ENCODE measurements at places on chromosomes 7 and 10.

DNA sequence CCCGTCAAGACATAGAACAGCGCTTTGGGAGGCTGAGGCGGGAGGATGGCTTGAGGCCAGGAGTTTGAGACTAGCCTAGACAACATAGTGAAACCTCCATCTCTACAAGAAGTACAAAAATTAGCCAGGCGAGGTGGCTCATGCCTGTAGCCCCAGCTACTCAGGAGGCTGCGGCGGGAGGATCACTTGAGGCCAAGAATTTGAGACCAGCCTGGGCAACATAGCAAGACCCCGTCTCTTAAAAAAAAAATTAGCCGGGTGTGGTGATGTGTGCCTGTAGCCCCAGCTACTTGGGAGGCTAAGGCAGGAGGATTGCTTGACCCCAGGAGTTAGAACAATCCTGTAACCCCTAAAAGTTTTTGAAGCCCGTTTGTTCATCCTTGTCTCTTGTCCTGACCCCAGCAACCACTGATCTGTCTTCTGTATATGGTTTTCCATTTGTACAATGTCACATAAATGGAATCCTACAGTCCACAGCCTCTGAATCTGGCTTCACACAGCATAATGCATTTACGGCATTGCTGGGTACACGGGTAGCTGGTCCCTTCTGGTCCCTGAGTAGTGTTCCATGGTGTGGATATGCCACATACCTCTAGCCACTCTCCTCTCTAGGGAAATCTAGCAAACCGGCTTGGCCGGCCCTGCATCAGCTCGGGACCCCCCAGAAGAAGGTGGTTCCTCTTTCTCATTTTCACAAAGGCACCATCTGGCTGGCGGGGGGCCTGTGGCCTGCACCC, 8.4 kb downstream of the GTF2IRD1 start:
- no peak for DNase-seq

DNA sequence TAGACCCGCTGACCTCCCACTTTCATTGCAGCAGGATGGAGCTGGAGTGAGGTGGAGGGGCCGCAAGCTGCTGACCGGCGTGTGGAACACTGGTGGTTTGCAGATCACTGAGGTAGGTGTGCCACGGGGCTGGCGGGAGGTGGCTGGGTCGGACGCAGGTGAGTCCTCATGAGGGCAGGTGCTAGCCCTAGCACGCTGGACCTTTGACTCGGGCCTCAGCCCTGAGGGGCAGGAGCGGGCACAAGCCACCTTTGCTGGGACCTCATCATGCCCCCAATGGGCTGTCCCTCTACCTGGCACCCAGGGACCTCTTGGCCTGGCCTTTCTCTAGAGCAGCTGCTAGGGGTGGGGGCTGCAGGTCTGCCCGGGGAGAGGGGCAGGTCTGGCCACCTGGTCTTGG, 93.3 kb downstream of the ZMIZ1 start:
- DNase-seq, result no peak

DNA sequence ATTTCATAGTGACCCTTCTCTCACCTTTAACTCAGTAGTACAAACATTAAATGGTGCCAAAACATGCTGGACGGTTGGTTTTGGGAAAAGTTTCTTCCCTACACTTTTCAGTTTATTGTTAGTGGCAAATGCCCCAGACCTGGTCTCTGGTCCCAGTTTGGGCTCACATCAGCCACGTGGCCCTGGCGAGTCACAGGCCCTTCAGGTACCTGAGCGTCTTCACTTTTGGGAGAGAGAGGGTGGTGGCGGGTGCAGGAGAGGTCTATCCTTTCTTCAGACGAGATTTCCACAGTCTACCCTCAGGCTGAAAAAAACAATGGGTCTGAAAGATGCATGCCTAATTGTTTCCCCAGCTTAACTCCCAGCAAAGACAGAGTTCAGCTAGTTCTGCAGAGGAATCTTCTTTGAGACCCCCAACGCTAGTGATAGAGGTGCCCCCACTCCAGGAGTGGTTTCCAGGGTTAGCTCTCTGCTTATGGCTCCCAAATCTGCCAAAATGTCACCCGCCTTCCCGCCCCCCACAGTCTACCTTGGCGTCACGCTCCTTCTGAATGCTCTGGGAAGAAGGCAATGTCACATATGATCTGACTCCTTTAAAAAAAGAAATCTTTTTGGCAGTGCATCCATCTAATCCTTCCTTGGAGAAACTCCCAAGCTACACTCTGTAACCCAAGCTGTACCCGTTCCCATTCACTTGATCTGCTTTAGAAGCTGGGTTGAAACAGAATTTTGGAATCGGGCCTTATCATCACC, 384.8 kb upstream of the FOXK1 start:
- DNase-seq, result no peak

DNA sequence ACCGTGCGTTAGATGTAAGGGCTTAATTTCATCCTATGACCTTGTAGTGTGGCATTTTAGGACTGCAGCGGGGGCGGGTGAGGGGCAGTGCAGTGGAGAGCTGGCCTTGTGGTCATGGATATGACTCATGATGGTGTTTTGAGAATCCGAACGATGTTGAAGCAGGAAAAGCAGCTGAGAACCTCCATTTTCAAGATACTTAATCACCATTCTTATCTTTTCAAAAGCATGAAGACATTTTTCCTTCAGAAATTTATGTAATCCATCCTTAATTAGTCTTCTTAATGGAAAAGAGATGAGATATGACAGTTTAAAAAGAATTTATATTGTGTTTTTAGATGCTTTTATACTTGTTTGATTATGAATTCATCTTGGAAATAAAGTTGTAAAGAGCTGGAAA, 9.6 kb downstream of the ATP5F1C start:
- DNase-seq, result peak; percentile 84

- DNase-seq, result no peak
These were observed 73.3 kb downstream of the LSM5 start for GRCh38 chr7:32416846-32417245.

DNA sequence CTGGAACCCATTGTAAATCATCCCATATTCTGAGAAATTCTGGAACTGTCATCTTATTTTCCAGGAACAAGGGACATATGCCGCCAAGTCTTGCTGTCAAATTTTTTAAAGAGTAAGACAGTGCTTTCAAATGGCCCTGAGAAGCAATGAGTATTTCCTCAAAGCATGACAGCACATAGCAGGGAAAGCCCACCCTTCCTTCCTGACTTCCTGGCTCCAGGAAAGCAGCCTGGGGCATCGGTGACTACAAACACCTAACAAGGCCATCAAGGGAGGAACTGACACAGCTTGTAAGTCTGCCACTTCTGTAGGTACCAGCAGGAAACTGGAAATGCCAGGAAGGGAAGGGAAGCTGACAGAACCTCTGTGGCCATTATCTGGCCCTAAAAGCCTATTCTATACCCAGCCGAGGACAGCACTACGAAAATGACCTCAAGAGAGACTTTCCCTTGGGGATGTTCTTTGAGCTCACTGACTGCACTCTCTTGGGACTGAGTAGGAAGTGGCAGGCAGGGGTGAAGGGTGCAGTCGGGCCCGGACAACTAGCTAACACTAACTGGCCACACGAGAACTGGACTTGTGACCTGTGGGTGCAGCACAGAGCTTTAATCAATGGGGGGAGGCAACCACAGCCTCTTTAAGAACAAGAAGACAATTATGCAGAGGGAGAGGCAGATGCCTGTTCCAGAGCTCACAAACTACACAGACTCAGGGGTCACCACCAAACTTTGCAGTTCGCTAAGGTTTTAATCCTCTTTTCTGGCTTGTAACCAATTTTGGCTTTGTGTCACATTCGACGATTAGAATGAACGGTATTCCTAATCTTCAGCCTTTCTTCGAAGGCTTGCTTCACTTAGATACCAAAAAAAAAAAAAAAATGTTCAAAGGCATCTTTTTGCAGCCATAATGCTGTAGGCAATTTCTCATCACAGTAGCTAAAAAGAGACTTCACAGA, 52.0 kb downstream of the GRB10 start:
- no peak for DNase-seq

DNA sequence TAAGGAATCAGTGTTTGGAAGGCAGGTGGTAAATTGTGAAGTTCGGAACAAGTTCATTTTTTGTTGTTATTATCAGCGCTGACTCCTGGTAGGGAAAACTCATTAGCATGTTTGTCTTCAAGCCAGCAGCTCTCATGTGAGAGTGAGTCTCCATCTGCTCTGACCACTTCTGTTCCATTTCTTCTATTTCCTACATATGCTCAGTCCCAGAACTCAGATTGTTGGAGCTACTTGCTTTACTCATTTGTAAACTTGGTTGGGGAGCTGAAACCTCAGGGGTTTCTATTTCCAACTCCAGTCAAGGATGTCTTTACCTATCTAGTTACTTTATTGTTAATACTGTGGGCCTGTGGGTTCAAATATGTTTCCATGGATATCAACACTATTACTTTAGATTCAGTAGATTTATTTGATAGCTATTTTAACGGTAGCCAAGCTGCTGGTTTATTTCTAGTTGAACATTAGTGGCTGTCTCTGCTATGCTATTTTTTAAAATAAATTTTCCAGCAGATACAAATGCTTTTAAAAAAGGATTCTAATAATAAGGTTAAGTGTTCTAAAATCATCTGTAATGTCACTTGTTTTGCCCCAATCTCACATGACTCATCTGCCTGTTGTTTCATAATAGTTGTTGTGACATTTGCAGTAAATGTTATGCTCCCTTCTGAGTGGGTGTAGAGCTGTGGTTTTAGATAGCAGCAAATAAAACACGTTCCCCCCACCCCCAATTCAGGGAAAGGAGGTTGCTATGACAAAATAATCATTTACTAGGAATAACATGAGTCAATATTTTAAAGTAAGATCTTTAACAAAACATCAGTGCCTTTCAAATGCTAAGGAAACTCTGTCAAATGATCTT, 143.3 kb downstream of the HDAC9 start:
- peak; percentile 74 for DNase-seq

DNA sequence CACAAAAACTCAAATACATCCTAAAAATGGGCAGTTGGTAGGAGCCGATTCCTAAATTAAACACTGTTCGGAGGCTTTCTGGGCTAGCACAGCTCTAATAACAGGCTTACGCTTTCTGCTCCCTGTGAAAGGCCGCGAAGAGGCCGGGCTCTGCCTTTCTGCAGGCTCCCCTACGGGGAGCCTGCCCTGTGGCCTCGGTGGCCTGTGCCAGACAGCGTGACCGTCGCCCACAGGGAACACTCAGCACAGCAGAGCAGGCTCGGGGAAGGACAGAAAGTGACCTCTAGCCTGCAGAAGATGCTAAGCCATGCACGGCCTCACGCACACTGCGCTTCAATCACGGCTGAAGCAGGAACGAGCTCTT, 64.2 kb downstream of the DIP2C start:
- no peak for DNase-seq

DNA sequence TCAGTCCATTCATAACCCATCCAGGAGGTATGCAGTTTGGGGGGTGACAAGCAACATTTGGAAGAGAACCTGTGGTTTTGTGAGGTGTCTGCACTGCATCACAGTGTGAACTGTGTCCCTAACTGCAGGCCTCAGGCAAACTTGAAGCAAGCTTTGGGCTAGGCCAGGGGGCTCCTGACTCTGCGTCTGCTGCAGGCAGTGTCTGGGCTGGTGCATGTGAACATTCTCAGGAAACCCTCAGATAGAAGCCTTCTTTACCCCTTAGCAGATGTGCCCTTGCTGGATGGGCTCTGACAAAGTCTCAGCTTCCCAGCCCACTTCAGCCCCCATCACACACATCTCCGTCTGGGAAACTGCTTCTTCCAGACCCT, 61.0 kb downstream of the VIPR2 start:
- DNase-seq, result no peak

- DNase-seq, result no peak
These were observed 6.1 kb upstream of the RAB11FIP2 start for GRCh38 chr10:118052816-118053215.

DNA sequence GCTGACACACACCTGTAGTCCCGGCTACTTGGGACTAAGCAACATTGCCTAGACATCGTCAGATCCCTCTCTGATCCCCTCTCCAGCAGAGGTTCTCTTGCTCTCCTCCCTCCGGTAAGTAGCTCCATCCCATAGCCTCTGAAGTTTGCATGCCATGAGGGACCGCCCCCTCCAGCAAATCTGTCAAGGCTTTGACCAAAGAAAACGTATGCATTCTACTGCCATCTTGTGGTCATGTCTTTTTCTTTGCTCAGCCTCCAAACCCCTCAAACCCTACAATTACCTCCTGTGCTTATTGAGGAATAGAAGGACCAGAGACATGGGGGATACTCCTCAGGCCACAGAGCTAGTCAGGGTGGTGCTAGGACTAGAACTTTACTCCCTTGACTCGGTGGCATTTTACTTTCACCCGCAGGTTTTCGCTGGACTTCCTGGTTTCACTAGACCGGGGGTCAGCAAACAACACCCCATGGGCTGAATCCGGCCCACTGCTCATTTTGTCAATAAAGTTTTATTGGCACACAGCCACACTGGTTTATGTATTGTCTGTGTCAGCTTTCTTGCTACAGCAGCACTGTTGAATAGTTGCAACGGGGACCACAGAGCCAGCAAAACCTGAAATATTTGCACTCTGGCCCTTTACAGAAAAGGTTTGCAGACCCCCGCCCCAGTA, 202.6 kb upstream of the FOXK1 start:
- no peak for DNase-seq

DNA sequence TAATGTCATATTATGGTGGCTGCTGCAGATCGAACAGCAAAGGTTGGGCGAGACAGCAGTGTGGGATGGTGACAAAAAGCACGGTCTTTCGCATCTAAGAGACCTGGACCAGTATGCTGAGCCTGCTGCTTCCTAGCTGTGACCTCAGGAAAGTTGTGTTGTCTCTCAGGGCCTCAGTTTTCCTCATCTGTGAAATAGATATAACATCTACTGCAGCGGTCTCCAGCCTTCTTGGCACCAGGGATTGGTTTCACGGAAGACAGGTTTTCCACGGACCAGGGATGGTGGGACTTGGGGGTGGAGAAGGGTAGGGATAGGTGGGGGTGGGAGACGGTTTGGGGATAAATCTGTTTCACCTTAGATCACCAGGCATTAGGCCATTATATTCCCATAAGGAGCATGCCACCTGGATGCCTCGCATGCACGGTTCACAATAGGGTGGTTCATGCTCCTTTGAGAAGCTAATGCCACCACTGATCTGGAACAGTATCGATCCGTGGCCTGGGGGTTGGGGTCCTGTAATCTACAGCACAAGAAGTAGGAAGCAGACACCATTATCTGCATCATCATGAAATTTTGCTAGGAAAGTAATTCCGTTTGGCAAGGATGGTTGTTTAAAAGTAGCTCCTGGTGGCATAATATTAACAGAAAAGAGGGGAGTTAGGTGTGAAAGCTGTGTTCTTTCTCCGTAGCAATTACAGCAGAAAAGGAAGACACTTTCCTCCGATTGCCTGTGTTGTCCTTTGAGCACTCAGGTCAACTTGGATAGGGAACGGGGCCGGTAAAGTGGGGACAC, 10.8 kb downstream of the KLF6 start:
- DNase-seq, result no peak

All from skeletal muscle cell (primary cell).